Activated CD8-positive, alpha-beta memory T cell treated with anti-CD3 and anti-CD28 coated beads, Interleukin-2, amount 10 ng/mL, durations not matched to agents 7 days and 5 days (primary cell): ENCODE measurements at places on chromosomes 7 and 10. TPM values are rescaled to one million over a fixed set of nuclear protein-coding genes. Genes with fewer than 3 reads are reported as not detected.

- DNase-seq: no peak
Measured at GRCh38 chr7:46033592-46033991, 112.5 kb upstream of the IGFBP3 start.

The PPIA gene
- 2,367 TPM for total RNA-seq

GRCh38 chr10:131848741-131849590, 51.8 kb upstream of the PPP2R2D start:
- no peak for DNase-seq

- no peak for DNase-seq
Measured at GRCh38 chr7:130419658-130420057, 21.2 kb downstream of the CEP41 start.

The IL2RA gene
- 302 TPM for total RNA-seq

DNA sequence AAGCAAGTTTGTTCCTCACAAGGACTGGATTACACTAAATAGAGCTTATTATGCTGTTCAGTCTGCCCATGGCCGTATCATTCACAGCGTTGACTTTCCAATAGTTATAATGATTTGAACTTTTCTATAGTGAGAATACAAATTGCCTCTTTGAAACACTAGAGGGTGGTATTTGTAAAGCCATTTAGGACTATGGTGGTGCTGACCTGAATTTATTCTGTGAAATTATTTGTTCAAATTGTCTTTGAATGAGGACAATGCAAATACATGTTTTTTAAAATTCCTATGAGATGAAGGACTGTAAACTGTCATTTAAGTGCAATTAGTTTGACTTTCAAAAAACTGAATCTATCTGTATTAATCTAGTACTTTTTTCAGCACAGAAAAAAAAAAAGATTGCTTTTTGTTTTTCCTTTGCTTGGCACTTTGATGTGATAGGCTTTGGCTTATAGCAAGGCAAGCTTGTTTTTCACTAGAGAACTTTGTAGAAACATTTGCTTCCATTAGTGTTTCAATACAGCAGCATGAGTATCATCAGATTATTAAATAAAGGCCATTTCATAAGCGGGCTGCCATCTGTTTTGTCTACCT, 122.7 kb upstream of the TMEM229A start:
- DNase-seq: no peak

The CHCHD2 gene
- 454 TPM for total RNA-seq

The NEUROD6 gene
- total RNA-seq: not detected

DNA sequence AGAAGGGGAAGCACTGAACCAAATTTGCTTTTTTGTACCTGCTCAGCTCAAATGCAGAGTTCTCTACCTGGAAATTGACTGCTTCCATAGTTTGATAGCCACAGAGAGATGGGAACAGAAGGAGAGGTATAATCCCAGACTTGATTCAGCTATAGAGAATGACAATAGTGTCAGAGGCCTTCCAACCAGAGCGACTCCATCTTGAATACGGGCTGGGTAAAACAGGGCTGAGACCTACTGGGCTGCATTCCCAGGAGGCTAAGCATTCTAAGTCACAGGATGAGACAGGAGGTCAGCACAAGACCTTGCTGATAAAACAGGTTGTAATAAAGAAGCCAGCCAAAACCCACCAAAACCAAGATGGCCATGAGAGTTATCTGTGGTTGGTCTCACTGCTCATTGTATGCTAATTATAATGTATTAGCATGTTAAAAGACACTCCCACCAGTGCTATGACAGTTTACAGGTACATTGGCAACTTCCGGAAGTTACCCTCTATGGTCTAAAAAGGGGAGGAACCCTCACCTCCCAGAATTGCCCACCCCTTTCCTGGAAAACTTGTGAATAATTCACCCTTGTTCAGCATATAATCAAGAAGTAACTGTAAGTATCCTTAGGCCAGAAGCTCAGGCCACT, 42.7 kb upstream of the ATRNL1 start:
- no peak for DNase-seq

DNA sequence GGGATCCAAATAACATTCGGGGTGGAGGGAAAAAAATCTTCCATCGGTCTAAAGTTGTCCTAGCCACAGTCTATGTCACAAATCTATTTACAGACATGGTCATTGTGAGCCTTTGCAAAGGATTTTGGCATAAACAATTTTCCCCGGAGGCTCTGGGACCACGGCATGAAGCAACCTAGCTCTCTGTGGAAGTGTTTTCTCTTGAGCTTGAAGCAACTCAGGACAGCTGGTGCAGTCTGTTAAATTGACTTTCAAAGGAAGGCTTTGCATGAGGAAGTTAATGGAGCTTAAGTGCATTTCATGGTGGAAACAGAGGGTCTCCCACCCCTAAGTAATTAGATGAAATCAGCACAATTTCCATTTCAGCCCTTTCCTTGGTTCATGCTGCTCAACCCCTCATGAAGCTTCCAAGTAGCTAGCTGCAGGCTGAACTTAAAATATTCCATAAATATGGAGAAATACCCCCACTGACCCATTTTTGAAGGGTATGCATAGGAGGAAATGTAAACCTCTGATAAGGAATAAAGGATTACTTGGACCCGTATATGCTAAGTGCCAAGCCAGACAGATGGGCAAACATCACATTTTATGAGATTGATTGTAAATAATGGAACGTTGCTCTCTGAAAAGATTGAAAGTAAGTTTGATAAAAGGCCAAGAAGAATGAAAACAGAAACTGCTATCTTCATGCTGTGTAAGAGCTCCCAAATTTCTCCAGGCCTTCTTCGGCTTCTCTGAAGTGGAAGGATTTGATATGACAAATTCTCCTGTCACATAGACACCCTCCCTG, 39.9 kb downstream of the CCDC3 start:
- DNase-seq: peak; percentile 15

The ARMH3 gene
- 25.9 TPM for total RNA-seq

- no peak for DNase-seq
Measured at GRCh38 chr10:58641708-58642107, 129.0 kb downstream of the BICC1 start.

The ZNF735 gene
- not detected for total RNA-seq

DNA sequence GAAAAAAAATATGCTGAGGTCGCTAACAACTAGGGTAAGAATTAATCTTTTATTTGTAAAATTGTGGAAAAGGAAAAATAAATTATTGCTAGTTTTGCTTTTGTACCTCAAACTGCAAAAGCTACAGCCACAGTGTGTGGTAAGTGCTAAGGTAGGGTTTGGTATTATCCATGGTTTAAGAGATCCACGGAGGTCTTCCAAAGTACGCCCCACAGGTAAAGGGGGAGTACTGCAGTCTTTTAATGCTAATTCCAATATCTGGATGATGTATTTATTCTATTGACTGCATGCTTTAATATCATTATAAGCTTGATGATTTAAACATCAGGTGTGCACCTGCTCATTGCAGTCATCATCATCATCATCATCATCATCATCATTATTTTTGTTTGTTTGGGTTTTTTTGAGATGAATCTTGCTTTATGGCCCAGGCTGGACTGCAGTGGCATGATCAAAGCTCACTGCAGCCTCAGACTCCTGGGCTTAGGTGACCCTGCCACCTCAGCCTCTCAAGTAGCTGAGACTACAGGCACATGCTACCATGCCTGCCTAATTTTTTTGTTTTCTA, 38.4 kb upstream of the BMS1 start:
- DNase-seq: no peak

The LRGUK gene
- total RNA-seq: 0.19 TPM

DNA sequence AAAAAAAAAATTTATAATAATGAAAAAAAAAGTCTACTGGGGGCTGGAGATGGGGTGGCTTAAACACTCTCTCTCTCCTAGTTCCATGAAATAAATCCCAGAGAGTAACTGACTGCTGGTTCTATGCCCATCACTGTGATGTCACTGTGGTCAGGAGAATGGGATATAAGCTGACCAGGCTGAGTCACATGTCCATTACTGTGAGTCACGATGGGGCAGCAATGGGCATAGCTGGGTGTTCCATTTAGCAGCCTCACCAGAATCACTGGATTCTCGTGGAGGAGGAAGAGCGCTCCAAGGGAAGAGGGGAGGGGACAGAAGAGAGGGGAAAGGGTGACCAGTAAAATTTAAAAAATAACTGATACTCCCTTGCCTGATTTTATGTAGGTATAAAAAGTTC, 37.1 kb downstream of the MASTL start:
- no peak for DNase-seq

GRCh38 chr10:10831085-10831484, 186.6 kb upstream of the CELF2 start:
- no peak for DNase-seq

The ACSL5 gene
- total RNA-seq: 64.4 TPM

The MRPS24 gene
- 96.2 TPM for total RNA-seq

DNA sequence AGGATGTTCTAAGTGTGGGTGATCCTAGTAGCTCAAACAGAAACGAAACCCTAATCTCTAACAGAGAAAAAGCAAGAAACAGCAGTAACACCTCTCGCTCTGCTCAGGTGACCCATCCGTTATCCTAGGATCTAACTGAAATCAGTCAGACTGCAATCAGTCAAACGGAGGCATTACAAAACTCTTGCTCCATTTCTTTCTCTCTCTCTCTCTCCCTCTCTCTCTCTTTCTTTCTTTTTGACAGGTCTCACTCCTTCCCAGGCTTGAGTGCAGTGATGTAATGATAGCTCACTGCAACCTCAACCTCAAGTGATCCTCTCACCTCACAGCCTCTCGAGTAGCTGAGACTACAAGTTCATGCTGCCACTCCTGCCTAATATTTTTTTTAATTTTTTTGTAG, 1283.5 kb upstream of the CELF2 start:
- DNase-seq: no peak

DNA sequence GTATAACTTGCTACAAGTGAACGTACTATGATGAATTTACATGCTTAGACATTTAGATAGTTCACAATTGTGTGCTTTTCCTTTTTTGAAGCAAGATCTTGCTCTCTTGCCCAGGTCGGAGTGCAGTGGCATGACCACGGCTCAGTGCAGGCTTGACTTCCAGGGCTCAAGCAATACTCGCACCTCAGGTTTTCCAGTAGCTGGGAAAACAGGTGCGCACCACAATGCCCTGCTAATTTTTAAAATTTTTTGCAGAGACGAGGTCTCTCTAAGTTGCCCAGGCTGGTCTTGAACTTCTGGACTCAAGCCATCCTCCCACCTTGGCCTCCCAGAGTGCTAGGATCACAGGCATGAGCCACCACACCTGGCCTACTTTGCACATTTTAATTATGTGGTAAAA, 1.8 kb downstream of the GPR15LG start:
- DNase-seq: no peak

GRCh38 chr7:151853896-151854719, 22.8 kb downstream of the PRKAG2 start:
- DNase-seq: no peak

The SFRP4 gene
- not detected for total RNA-seq

GRCh38 chr10:52956861-52957260, 184.3 kb upstream of the MBL2 start:
- DNase-seq: no peak

- peak; percentile 57 for DNase-seq
Measured at GRCh38 chr7:139108266-139109187, 993 bp downstream of the ZC3HAV1 start.

GRCh38 chr7:150666412-150666811, 19.1 kb upstream of the GIMAP2 start:
- no peak for DNase-seq

DNA sequence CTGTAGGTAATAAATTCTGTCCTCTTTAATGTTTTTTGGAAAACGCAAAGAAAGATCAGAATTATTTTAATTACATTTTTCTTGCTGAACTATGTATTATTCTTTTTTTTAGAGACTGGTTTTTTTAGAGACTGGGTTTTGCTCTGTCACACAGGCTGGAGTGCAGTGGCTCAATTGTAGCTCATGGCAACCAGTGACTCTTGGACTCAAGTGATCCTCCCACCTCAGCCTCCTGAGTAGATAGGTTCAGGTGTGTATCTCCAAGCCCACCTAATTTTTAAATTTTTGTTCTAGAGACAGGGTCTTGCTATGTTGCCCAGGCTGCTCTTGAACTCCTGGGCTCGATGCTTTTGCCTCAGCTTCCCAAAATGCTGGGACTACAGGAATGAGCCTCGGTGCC, 5.3 kb upstream of the DENND10 start:
- no peak for DNase-seq

The NUDCD3 gene
- total RNA-seq: 101 TPM

The GHRHR gene
- total RNA-seq: not detected

GRCh38 chr7:155962191-155962967, 150.1 kb upstream of the SHH start:
- peak; percentile 58 for DNase-seq

The RBM20 gene
- total RNA-seq: 0.07 TPM

GRCh38 chr10:69685802-69686585, 55.9 kb downstream of the FAM241B start:
- no peak for DNase-seq

DNA sequence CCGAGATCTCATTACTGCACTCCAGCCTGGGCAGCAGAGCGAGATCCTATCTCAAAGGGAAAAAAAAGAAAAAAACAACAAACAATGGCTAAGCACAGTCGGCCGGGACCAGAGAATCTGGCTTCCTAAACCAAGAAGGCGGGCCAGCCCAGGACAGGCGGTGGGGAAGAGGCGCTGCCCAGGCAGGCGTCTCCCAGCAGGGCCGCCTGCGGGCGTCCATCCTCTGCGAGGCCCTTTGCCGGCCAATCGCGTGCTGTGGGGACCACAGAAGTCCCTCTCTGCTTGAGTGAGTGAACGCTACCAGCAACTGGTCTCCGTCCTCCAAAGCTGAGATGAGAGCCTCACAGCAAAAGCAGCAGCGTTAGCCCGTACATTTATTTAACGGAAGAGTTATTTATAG, 14.7 kb upstream of the BMS1 start:
- no peak for DNase-seq

GRCh38 chr7:1852517-1853430, 182.7 kb downstream of the ELFN1 start:
- no peak for DNase-seq

DNA sequence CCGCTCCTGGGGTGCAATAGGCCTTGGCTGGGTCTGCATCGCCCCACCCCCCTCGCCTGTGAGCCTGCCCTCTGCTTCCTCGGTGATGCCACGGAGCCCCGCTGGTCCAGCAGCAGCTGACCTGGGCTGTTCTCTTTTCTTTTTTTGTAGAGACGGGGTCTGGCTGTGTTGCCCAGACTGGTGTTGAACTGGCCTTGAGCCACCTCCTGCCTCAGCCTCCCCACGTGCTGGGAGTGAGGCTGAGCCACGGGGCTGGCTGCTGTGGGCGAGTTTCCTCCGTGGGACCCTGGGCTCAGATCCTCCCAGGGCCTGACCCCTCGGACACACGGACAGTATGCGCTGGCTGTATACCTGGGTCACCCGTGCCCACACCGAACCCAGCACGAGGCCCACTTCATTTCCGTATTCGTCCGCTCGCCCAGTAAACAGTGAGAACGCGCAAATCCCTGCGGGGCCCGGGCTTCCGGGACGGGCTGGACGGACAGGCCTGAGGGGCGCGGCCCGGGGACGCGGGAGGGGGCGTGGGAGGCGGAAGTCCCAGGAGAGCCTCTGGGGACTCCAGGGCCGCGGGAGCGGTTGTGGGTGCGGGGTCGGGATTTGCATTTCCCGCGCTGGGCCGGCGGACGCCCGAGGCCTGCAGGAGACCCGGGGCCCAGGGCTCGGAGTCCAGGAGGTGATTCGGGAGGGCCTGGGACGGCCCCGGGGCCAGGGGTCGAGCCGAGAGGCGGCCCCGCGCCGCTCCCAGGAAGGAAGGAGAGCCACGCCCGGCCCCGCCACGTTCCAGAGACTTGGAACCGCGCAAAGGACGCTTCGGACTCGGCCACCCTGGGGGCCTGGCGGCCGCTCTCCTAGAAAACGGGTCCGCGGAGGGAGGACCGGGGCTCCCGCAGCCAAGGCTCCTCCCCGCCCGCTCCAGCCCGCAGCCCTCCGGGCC, 57.7 kb upstream of the DNAJB6 start:
- no peak for DNase-seq

The CFAP69 gene
- total RNA-seq: 0.42 TPM
